Daoy (cell line): ENCODE measurements at places on chromosomes 4 and X. TPM values are rescaled to one million over a fixed set of nuclear protein-coding genes. Genes with fewer than 3 reads are reported as not detected.
A peak's percentile ranks its signal among the peaks of the same experiment; 100 is the strongest.

GRCh38 chr4:85756938-85757337, 282.0 kb downstream of the ARHGAP24 start:
- DNase-seq = peak; percentile 26

Gene MTTP
- total RNA-seq = 0.15 and 1.0 TPM in 2 replicates

DNA sequence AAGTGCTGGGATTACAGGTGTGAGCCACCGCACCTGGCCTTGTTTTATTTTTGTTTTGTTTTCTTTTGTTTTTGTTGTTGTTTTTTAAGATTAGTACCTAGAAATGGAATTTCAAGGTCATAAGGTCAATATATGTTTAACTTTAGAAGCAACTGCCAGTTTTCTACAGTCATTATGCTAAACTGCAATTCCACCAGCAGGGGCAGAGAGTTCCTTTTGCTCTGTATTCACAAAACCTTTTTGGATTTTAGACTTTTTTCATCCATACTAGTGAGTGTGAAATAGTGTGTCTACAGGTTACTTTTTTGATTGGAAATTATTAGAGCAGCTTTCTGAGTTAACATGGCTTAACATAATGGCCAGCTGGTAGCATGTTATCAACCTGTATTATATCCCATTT, 580.6 kb downstream of the TRIML1 start:
- no peak for DNase-seq

Gene CTAG2
- 3.8 and 13.4 TPM in 2 replicates for total RNA-seq

Gene TRIML1
- total RNA-seq = not detected in 2 replicates

Gene ITIH6
- not detected in 2 replicates for total RNA-seq

DNA sequence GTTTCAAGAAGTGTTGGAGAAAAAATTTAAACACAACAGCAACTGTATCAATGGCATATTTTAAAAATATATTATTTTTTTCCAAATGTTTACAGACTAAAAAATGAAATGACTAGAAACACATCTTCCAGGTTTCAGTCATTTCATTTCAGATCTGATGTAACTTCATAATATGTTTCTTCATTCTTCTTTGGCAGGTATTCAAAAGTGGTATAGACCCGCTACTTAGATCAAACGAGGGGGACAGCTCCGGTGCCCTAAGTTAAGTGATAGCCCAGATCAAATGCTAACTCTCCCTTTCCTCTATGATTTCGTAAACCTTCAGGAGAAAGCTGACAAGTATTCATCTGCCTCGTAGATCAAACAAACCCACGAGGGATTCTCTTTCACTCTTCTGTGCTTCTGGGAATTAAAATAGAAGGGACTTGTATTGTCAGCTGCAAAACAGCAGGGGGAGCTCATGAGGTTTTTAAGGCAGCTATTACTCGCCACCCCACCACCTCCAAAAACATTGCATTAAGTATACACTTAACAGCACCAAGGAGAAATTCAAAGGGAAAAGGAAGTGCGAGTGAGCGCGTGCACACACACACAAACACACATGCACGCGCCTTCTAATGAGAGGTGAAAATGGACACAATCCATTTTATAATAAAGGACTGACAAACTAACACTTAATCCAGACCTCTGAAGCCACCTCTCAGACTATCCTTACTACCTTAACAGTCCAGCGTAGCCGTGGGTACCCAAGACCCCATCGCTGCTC, 21.4 kb downstream of the HELT start:
- peak; percentile 25 for DNase-seq

GRCh38 chr4:180727478-180727877, 1515.7 kb upstream of the TENM3 start:
- no peak for DNase-seq

Gene UVSSA
- 3.2 and 4.9 TPM in 2 replicates for total RNA-seq

DNA sequence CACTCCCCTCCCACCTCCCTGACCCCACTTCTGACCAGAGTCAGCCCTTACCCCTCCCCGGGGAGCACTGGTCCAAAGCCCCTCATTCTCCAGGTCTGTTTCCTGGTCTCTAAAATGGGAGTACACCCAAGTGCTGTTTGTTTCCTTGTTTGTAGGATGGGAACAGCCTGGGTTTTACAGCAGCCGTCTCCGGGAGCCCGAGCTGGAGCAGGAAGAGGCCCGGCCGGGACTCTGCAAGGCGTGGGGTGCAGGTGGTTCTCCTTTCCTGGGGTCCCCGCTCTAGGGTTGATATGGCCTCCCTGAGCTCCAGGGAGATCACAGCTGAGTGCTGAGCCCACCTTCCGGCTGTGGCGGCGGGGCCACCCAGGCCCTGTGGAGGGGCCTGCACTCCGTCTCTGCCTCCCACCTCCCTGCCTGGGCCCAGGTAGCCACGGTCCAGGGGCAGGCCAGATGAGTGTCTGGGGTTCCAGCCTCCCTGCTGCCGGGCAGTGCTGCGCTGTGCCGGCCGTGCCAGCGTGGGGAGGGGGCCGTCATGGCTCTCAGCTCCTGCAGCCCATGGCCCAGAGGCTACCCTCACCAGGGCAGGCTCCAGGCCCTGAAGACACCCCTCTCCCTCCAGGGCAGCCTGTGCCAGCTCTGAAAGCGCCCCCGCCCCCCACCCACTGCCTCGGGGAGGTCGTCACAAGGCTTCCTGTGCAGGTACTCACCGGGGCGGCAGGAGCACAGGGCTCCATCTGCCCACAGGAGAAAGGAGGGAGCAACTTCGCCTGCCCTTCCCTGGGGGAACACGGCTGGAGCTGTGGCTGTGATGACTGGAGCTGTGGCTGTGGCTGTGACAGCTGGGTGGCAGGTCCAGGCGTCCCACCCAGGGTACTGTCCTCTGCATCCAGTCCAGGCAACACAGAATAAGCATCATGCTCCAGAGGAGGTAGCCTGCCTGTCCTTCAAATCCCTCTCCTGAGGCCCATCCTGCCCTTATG, 98.8 kb downstream of the ADRA2C start:
- no peak for DNase-seq

DNA sequence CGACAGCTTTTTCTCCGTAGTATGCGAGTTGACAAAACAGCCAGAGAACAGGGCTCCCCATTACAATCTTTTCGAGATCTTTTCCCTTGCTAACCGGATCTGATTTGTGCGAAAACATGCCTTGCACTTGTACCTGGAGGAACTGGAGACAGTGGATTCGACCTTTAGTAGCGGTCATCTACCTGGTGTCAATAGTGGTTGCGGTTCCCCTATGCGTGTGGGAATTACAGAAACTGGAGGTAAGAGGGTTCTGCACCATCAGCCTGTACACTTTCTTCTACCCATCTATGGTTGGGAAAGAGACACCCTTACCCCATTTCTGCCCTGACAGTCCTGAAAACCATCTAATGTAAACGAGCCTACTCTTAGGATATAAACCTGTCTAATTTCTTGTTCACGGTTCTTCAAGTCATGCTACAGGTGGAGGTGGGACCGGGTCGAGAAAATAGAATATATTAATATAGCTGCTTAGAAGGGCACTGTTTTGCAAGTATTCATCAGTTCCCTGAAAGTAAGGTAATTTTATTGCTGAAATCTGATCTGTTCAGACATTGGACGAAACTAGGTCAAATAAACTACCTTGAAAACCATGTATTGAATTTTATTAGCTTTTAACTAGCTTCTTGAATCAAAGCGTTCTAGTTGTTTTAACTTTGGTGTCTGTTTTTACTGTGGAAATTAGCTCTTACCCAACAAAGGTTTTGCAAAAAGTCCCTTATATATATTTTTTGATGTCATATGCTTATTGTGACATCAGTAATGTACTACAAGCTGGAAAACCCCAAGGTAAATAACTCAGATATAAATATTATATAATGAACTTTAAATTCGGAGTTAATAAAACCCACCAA, 869 bp downstream of the TMEM184C start:
- no peak for DNase-seq

Gene TLR2
- not detected in 2 replicates for total RNA-seq

DNA sequence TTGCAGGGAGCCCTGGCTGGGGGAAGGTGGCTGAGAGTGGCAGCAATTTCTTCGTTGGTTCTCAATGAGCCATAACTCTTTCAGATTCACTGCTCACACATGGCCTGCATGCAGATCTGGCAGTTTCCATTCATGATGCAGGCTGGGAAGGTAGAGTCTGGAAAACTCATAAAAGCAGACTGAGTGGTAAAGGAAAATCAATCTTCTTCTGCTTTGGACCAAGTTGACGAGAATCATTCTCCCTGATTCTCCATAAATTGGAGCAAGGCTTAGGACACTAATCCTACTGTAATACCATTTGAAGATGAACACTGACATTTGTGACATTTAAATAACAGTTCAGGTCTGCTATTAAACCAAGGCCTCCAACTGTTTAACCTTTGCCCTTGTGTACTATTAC, 35.3 kb upstream of the HAND2 start:
- no peak for DNase-seq

DNA sequence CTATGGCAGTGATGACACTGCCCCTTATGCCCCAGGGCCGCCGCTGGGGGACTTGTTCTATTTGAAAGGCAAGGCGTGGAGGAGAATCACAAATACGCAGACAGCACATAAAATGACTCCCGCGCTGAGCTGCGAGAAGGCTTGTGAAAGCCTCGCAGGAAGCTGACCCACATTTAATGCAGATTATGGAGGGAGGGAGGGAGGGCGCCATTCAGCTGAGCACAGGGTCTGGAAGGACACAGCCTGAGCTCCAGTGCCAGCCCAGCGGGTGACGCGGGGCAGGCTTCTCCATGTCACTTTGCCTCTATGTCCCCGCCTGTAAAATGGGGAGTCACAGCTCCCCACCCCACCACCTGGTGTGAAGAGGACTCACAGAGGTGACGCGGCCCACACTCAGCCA, 14.3 kb downstream of the ABLIM2 start:
- no peak for DNase-seq

- DNase-seq = no peak
These were observed 41.1 kb downstream of the MAD2L1 start for GRCh38 chr4:120025516-120025915.

DNA sequence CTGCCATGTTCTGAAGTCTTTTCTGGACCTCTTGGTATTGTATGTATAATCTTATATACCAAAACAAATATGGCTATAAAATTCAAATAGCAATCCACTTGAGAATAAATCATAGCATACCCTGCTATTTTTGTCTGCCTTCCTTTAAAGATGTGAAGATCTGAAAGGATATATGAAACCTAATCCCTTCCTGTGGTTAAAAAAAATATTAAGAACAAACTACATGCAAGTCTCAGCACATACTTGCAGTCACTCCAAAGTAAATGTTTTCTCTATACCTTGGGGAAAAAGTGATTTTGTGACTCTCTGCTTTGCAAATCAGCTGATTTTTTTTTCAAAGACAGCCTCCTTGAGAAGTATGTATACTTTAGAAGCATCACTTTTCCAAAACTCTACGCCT, 322.9 kb downstream of the ANKRD50 start:
- no peak for DNase-seq

GRCh38 chr4:4418676-4419390, 31.9 kb downstream of the NSG1 start:
- no peak for DNase-seq

DNA sequence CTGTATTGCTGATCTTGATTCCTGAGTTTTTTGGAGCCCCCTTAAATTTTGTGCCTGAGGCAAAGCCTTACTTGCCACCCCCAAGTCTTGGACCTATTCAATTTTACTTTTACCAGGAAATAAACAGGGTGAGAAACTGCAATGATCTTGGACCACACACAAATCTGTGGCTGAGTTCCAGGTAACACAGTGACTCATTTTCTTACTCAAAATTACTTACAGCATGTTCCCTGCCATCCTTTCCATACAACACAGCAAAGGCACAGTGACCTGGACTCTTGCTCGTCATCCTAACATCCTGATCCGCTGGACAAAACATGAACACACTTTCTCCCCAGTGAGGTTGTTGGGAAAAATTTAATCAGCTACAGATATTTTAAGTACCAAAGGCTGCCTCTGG, 60.7 kb upstream of the S100G start:
- DNase-seq = peak; percentile 19
